GM12864 (cell line): ENCODE measurements at places on chromosomes 4 and X.

GRCh38 chr4:180456928-180457327 is 1786.3 kb upstream of the TENM3 start:
- no peak for DNase-seq

DNA sequence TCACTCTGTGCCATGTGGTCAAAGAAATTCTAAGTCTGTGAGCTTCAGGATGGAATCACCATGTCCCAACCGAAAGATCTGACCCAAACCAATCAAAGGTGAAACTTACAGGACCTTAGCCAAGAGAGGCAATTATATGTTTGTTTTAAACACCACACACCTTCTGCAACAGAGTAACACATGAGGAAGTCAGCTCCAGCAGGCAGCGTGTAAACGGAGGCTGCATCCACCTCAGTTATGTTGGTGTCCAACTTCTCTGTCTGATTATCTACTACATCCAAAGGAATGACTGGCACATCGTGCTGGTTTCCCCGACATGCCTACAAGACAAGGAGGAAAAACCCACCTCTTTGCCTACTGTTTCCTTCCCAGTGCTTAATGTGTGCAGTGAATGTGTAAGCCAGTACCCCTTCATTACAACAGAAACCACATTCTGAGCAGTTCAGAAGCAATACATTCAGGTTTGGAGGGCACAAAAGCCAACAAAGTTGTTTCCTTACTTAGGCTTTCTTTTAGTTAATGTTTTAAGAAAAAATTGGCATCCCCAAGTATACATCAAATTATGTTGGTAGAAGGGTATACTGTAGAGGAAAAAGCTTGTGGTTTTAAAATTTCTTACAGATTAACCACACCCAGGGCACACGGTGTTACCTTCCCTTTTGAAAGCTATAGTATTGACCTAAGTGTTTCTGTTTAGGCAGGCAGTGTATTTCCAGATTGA is 12.4 kb downstream of the CASP6 start:
- DNase-seq = no peak

DNA sequence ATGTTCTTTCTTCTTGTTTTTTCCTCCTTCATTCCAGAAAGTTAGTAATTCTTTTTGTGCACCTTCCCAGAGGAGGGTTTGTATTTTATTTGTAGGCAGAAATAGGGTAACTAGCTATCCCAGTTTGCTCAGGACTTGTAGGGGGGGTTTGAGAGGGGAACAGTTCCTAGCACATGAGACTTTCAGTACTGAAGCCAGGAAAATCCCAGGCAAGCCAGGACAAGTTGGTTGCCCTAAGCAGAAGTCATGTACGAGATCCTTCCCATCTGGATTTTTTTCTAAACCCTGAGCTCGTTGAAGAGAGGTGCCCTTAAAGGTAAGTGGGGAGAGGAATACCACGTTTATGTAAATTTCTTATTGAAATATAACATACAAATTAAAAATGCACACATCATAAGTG is 15.6 kb upstream of the TAB3 start:
- no peak for DNase-seq

GRCh38 chrX:46737462-46737861 is 21.5 kb downstream of the SLC9A7 start:
- DNase-seq = no peak
